ENCODE measurements at places on chromosomes 11 and 22.

DNA sequence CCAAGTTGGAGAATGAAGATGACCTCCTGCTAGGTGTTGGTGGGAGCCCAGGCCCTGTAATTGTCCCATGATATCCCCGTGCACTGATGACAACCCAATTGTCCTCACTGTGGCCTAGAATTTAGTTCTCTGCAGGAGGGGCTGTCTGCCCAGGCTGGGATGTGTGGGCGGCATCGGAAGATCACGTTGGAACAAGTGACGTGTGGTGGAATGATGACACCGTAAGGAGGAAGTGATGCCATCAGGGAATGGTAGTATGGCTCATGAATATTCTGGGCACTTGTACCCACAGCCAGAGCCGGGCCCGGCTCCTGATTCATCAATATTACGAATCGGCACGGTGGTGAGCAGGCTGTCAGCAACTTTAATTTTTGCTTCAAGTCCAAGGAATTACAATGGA lies 111.6 kb downstream of the MIAT start:
- no peak for DNase-seq

- no peak for DNase-seq
Observed at GRCh38 chr22:43396321-43396933, 15.4 kb upstream of the MPPED1 start.

DNA sequence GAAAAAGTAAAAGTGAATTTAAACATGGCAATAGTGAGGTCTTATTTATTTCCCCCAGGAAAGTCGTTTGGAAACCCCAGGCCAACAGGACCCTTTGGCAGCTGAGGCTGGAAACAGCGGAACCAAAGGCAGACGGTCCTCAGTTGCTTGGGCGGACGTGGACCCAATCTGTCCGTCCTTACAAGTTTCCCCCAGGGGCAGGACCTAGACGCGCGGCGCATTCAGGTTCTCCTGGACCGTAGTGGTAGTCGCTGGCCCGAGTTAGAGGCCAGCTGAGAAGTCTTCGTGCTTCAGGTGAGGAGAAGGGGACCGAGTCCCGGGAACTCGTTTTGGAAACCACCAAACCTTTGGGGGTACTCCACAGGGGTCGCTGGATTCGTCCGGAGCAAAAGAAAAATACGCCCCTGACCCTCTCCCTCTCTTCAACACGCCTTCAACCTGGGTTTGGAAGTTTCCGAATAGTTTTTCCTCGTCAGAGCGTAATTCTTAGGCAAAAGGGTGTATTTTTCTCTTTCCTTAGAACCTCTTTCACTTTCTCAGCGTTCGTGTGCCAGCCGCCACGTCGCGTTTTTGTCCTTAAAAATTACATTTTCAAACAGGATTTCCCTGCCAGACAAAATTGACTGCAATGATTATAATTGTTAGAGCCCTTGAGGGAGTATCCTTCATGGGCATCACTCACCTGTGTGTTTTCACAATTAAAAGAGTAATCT lies 2.1 kb downstream of the METTL15 start:
- DNase-seq, result peak; percentile 5

GRCh38 chr11:56152333-56152732 lies 7.8 kb downstream of the OR8K5 start:
- DNase-seq, result no peak

DNA sequence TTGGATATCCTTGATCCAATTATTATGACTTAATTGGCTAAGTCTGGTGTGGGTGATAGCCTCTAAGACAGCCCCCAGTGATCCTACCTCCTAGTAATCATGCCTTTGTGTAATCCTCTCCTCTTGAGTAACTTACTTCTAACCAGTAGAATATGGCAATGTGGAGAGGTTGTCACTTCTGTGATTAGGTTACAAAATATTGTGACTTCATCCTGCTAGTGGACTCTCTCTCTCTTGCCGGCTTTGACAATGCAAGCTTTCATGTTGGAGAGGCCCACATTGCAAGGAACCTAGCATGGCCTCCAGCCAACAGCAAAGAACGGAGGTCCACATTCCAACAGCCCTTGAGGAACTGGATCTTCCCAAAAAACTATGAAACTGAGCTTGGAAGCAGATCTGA lies 19.5 kb downstream of the YPEL4 start:
- no peak for DNase-seq

DNA sequence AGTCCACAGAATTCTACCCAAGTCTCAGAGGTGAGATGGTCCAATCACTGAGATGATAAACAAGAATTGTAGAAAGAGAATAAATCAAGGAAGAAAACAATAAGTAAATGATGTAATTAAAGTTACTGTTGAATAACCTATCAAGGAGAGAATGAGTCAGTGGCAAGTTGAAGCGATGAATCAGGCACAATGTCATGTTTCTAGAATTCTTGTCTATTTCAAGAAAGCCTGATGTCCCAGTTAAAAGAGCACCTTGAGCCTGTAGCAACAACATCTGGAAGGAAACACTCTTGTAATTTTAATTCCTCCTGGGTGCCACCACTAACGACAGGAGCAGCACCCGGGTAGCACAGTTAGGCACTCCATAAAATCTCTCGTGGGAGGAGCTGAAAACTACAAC lies 67.9 kb upstream of the SLC35C1 start:
- DNase-seq, result no peak

GRCh38 chr11:80778941-80779340 lies 1338.1 kb upstream of the TENM4 start:
- DNase-seq, result no peak

DNA sequence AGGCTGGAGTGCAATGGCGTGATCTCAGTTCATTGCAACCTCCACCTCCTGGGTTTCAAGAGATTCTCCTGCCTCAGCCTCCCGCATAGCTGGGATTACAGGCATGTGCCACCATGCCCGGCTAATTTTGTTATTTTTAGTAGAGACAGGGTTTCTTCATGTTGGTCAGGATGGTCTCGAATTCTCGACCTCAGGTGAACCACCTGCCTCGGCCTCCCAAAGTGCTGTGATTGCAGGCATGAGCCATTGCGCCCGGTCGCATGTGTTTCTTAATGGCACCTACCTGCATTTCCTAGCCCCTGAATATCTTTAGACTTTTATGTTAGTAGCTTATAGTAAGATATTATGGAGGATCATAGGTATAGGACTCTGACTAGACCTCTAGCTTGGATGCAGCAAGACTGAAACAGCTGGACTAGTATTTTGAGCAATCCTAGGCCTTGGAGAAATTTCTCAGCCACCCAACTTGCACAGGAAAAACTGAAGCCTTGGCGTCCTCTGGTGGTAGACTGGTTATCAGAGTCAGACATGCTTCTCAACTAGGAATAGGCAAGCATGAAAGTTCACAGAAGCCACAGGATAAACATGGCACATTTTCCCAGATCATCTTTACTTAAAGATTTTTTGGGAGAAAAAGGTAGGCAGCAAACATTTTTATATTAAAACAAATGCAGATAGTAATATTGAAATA lies 22.7 kb upstream of the C1QTNF4 start:
- no peak for DNase-seq

- DNase-seq, result no peak
Observed at GRCh38 chr22:50403701-50404101, 60.6 kb downstream of the PPP6R2 start.

- no peak for DNase-seq
Observed at GRCh38 chr11:132821014-132821413, 711.3 kb downstream of the OPCML start.

GRCh38 chr11:79392161-79392560 lies 48.7 kb downstream of the TENM4 start:
- DNase-seq, result no peak

DNA sequence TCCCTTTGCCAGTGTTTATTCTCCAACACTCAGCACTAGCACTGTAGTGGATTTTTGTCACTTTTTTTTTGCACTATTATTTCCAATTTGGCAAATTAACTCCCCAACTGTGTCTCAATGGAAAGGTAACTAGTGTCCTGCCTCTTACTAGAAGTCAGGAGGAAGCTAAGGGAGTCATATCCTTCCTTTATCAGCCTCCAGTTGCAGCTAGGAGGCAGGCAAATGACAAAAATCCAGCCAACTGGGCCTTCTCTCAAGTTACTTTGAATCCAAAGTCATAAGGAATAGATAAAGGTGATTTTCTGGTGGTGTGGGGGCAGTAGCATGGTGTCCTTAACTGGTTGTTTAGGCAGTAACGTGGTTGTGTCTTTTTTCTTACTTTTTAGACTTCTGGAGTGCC lies 15.6 kb upstream of the P4HA3 start:
- no peak for DNase-seq

DNA sequence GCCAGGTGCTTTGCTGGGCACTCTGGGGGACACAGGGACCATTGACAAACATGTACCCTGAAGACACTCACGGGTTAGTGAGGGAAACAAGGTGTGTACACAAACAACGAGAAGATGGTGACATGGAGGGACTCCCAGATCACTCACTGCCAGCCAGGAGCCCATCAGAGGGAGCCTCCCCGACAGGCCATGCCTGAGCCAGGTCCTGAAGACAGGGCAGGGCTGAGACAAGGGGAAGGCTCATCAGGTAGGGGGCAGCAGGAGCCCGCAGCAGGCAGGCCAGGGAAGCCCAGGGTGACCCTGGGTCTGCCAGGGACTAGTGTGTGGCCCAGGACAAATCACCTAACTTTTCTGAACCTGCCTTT lies 127.9 kb downstream of the BUD13 start:
- DNase-seq, result no peak

DNA sequence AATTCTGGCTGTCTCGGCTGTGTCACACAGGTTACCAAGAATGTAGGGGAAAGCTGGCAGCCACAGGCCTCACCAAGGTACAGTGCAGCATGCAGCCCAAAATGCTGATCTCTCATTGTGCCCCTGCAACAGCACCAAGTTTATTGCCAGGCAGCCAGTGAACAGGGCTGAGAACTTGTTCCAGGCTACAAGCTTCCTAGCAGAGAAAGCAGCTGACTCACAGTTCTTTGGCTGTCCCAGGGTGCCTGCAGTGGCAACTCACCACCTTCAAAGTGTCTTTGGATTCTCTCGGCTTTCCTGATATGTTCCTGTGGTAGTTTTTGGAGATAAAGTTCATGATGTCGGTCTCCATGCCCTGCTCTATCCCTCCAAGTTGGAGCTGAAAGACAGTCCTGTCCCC lies 719.1 kb upstream of the ANO3 start:
- no peak for DNase-seq

DNA sequence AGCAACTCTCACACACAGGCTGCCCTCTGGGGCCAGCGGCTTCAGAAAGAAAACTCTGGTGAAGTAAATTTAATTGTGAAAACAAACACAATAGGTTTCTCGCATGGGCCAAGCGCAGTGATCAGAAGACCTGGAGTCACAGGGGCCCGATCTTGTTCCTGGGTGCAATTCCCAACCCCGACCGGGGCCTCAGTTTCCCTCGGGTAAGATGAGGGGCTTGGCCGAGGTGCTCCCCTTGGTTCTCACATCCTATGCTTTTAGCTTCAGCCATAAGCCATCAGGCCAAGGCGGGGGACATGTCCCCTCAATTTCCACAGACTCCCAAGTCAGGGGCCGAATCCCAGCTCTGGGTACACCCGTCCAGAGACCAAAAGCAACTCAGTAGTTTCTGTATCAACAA lies 11.5 kb downstream of the PHF21B start:
- DNase-seq, result no peak

DNA sequence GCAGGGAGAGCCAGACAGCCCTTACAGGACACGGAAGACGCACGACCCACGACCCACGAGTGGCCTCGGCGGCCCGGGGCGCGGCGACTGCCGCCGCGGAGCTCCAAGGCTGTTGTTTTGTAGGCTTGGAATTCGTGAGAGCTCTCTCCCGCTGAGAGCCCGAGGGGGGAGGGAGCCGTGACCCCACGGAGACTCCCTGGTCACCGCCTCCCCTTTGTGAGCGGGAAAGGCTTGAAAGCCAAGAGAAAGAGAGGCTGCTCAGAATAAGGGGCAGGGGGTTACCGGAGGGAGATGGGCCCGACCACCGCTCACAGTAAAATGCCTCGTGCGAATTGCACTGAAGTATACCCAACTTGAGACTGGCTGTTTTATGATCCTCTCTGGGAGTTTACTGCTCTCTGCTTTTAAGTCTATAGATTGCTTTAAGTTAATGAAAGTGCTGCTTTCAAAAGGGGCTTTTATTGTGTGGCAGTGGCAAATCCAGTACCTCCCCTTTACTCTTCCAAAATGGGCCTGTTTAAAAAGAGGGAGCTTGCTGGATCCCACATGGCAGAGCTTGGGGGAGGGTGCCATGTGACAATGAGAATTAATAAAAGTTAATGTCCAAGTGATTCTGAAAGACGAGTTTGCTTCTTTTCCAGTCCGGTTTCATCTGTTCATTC lies 2.9 kb downstream of the PKNOX2 start:
- no peak for DNase-seq

- DNase-seq, result no peak
Observed at GRCh38 chr11:45180179-45180847, 33.9 kb downstream of the PRDM11 start.

DNA sequence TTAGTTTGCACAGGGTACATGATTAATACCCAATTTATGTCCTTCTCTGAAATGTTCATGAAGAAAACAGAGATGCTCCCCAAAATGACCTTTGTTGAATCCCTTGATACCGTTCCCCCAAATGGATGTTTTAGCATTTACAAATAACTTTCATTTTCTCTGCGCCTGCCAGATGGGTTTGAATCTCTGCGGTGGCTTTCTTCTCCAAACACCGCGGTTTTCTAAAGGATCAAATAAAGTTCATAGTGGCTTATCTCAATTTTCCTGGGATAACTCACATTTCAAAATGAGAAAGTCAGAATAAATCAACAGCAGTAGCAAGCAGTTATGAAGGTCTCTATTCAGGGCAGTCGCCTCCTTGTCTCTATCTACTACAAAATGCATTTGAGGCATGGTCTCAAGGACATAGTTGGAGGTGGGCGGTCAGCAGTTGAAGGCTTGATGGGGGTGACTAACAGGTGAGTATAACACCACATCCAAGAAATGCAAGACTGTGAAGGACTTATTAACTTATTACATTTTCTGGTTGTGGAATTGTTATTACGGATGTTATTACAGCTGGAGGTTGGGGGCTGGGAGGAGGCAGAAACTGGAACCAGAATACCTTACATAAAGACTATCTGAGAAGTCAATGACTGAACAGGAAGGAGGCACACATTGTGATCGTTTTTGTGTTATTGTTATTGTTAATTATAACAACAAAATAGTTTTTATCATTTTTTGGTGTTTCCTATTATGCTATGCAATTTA lies 1513.3 kb downstream of the FAM181B start:
- DNase-seq, result no peak

- no peak for DNase-seq
Observed at GRCh38 chr11:72586321-72587090, 87.7 kb downstream of the PDE2A start.

DNA sequence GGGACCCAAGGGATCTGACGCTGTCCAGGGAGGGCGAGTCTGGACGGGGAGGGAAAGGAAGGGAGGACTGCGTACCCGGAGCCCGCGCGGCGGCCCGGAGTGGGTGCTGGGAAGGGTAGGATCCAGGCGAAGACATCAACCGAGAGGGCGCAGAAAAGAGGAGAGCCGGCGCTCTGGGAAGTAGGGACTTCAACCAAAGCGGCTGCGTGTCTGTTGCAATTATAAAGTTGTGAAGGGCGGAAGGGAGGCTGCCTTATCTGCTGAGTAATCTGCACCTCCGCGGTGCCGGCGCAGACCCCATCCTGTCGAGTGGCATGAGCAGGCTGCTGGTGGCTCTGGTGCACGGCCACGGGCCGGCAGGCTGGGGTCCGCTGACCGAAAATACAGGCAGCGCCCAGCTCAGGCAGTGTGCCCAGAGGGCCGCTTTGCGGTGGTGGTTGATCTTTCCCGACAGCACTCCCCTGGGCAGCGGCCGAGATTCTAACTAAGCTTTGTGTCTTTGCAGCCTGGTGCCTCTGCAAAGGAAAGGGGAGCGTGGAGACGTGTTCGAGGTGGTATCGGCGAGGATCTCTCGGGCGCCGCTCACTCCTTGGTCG lies 978 bp downstream of the C11orf87 start:
- DNase-seq, result no peak
